ENCODE measurements at places on chromosomes 6 and 20.

DNA sequence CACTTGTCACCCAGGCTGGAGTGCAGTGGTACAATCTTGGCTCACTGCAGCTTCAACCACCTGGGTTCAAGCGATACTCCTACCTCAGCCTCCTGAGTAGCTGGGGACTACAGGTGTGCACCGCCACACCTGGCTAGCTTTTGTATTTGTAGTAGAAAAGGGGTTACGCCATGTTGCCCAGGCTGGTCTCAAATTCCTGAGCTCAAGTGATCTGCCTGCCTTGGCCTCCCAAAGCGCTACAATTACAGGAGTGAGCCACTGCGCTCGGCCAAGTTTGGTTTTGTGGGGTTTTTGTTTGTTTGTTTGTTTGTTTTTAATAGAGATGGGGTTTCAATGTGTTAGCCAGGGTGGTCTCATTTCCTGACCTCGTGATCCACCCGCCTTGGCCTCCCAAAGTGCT lies 12.3 kb downstream of the LOC128125822 start:
- no peak for DNase-seq

- no peak for DNase-seq
These were observed 34.8 kb downstream of the TOP1 start for GRCh38 chr20:41063442-41063841.

DNA sequence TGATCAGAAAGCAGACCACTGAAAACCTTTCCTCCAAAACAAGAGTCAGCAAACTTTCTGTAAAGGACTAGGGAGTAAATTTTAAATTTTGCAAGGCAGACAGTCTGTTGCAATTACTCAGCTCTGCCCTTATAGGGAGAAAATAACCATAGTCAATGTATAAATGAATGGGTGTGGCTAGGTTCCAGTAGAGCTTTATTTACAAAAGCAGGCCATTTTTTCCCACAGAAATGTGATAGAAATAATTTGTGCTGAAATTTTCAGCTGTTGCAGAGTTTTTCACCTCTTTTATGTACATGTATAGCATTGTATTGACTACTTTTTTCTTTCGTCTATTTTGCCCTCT lies 7.7 kb downstream of the AMD1 start:
- DNase-seq = no peak

DNA sequence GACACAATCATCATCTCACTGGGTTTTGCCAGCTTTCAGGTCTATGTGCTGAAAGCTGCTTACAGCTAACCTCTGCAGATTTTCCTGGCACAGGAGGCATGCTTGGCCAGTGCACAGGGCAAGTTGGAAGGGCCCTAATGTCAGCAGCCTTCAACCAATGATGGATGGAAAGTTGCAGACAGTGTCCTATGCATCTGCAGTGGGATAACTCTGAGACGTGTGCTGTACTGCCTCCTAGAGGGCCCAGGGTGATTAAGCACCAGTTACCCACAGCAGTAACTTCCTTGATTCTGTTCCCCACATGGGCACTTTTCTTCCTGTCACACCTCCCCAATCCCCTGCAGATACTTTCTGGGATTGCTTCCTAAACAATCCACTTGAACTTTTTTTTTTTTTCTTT lies 38.6 kb downstream of the OVOL2 start:
- DNase-seq = no peak

- DNase-seq = peak; percentile 23
These were observed 47.6 kb upstream of the SMIM8 start for GRCh38 chr6:87274660-87275274.

DNA sequence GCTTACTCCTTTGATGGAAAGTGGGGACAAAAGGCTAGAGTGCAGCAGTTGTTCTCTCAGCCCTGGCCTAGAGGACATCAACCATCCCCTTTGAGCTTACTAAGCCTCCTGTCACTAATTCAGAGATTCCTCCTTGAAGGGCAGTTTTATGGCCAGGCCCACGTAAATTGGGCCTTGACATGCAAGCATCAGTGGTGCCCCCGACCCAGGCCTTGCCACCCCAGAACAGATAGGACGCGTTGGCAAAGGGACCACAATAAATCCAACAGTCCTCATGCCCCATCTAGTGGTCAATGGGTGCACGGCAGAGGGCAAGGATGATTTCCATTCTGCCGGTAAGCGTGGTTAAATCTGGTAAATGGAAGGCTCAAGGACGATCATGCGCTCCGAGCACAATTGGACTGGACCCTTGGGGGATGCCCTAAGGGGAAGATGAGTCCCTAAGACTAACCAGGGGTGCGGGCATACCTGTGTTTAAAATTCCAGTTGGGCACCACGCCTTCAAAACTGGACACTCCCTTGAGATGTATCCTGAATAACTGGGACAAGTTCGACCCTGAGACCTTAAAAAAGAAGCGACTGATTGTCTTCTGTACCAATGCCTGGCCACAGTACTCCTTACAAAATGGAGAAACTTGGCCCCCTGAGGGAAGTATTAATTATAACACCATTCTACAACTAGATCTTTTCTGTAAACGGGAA lies 32.6 kb downstream of the CEP85L start:
- no peak for DNase-seq

DNA sequence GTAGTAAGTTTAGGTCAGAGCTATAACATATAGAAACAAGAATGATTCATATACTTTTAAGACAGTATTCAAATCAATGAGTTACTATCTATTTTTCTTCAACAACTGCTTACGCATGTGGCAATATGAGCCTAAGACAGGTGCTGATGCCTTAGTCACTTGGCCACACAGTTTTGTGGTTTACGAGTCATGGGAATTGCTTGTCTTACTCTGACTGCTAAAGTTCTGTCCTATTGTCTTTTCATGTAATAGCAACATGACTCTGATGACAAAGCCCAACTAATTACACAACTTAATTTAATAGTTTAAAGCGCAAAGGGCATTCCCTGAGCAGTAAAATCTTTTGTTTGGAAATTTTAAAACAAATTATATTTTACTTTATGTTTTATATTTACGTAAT lies 159.3 kb upstream of the CENPW start:
- DNase-seq = peak; percentile 71

DNA sequence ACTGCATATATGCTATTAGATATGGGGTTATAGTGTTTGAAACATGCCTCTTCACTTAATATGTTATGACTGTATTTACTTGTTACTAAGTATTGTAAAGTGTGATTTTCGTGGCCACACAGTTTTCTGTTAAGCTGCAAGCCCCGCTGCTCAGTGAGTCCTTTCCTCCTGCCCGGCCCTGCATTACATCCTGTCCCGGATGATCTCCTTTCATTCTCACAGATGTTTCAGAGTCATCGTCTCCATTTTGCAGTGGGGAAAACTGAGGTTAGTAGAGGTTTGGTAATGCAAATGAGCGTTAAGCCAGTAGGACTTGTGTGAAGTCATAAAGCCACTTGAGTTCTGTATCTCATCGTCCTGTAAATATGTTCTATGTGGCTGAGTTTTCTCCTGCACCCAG lies 155.5 kb downstream of the CFAP61 start:
- DNase-seq = no peak

GRCh38 chr20:24097506-24098245 lies 109.1 kb upstream of the GGTLC1 start:
- DNase-seq = no peak

DNA sequence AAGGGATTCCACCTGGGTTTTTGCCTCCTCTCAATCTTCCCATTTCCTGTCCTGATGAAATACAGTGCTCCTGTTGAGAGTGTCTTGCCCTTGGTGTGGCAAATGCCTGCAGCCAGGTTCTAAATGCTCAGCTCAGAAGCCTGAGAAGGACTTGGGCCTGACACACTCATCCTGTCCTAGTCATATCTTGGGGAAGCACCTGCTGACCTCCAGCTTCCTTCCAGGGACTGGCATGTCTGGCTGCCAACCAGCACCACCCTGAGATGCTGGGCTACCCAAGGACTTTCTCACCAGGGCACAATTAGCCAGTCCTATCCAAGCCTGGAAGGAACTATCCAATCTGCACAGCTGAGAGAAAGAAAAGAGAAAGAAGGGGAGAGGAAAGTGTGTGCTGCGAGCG lies 43.4 kb downstream of the LRFN2 start:
- DNase-seq = no peak

DNA sequence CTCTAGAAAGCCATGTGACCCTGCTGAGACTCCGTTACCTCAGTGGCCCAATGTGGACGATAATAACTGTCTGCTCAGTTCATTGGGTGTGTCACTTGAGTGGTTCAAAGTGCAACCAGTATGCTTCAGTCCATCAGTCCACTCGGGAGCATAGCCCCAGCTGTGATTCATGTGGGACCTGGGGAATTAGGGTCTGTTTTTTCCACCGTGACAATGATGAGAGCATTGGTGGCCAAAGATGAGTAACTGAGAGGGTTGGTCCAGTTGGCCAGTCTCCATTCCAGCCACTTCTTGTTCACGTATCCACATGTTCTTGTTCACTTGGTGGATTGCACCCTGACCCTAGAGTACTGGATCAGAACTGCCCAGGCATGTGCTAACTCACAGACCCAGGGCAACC lies 403.6 kb downstream of the CD83 start:
- DNase-seq = no peak

- no peak for DNase-seq
These were observed 196.3 kb downstream of the CDH4 start for GRCh38 chr20:61448386-61448785.

Data from NCI-H226 (cell line).